ENCODE measurements at places on chromosomes 2 and 18.

GRCh38 chr18:25174324-25174723, 177.6 kb downstream of the ZNF521 start:
- no peak for DNase-seq

- DNase-seq: no peak
Observed at GRCh38 chr18:23816740-23817139, 127.5 kb downstream of the LAMA3 start.

GRCh38 chr2:233435436-233436190, 81.3 kb downstream of the DGKD start:
- no peak for DNase-seq

DNA sequence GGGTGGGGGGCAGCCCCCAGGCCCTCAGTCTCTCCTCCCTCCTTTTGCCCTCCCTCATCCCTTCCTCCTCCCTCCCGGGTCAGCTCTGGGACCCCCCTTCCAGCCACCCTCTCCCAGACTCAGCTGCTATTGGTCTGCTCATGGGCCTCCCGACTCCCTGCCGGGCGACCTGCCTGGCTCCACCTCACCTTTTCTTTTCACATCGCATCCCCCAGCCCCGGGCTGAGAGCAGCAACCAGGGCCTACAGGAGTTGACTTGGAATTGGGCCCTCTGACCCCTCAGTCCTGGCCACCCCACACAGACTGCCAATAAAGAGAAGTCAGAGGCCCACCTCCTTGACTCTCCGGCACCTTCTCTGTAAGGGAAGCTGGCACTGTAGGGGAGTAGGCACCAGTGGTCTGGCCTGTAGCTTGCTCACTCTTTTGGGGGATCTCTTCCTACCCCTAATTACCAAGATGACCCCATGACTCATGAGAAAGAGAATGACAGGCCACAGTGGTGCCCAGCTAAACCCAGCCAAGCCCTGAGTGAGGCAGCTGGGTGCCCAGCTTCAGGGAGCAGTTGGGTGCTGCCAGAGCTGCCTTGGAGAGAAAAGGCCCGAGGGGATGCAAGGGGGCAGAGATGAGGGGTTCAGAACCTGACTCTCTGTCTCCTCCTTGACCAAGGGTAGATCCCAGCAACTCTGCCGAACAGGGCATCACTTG, 2.0 kb upstream of the ECEL1 start:
- DNase-seq: no peak

DNA sequence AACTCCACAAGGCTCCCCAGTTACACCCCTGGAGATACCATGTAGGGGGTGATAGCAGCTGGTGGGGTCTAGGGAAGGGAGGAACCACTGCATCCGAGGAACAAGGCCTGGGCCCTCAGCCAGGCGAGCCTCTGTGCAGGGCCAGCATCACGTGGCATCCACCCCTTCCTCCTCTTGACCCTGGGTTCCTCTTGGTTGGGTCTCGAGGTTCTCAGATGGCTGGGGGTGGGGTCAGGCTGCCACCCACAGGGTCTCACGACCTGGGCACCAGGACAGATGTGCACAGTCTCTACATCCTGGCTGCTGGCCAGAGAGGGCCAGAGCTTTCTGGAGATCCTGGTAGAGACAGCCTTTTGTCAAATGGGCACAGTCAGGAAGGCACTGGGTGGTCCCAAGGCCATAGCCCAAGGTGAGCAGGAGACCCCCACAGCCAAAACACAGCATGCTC, 10.4 kb downstream of the HS6ST1 start:
- DNase-seq: no peak

- DNase-seq: no peak
Observed at GRCh38 chr2:7075834-7076233, 158.6 kb downstream of the RNF144A start.

DNA sequence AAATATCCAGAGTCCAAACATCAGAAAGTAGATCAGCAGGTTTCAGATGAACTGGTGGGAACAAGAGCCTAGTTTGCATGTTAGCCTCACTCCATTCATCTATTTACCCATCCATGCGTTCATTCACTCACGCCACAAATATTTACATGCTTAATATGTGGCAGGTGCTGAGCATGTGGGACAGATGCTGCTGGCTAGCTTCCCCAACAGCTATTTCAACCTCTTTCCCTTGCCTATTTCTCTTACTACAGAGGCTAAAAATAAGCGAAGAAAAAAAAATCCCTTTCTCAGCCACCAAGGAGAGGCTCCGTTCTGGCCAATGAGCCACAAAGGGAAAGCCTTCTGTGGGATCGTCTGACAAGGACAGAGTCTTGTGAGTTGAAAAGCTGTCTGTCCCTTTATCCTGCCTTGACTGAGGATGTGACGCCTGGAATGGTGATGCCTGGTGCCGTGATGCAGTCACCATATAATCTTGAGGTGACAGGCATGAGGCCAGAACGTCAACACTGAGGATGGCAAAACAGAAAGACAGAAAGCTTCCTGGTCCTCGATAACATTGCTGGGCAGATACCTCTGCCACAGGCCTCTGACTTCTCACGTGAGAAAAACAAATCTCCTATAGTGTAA, 78.2 kb downstream of the KCTD1 start:
- no peak for DNase-seq

DNA sequence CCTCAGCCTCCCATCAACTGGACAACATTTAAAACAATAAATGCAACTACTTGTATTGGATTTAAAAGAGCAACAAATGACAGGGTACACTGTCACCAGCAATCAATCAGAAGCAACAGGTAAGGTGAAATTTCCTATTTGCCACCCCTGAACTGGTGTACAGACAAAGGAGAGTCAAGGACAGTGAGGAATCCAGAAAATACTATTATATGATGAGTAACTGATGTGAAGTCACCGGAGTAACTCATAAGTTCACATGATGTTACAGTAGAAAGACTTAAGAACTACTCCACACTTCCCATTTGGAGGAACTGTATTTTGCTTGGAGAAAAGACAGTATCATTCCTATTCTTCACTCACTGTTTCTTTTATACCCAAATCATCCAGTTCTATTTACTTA, 4.1 kb upstream of the STAT1 start:
- DNase-seq: no peak

DNA sequence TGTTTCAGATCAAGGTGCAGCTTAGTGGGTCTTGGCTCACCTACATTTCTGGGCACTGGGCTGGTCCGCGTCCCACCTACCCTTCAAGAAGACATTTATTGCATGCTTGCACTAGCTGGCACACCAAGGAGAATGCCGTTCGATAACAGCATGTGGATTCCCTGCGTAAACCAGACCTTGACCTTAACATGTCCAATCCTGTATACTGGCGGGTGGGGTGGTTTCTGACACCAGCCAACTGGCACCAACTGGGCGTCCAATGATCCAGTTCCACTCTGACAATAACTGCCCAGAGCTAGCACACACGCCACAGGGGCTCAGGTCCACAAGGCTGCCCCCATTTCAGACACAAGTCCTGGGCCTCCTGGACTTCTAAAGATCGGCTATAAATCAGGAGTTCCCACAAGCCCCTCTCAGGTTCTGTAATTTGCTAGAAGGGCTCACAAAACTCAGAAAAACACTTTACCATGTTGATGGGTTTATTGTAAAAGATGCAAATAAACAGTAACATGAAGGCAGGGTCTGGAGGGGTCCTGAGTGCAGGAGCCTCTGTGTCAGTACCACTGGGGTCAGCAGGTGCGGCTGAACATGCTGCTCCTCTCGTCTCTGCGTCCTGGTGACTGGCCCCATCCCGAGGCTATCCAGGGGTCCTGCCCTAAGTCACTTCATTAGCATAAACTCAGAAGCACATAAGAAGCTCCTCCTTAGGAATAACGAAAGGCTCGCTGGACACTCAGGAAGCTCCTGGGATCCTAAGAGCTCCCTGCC, 161.8 kb downstream of the HDAC4 start:
- no peak for DNase-seq

- DNase-seq: peak; percentile 88
Observed at GRCh38 chr2:208064220-208064961, 39.1 kb upstream of the PLEKHM3 start.

- no peak for DNase-seq
Observed at GRCh38 chr18:11115276-11115675, 34.1 kb downstream of the PIEZO2 start.

DNA sequence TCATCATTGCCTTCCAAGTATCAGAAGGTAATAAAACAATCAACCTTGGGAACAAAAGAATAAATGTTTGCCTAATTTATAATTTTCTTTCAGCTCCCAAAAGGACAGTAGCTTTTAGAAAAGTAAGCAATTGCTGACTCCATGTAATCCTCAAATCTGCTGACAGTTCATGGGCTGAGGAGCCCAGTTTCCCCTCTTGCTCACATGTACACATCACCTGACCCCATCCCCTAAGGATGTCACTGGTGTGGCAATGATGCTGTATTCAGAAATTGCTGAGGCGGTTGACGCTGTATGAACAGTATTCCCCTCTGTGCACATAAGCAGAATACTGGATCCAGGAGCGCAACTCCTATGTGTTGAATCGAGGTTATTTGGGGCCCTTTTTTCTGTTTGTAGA, 56.1 kb upstream of the LYPD1 start:
- DNase-seq: no peak

DNA sequence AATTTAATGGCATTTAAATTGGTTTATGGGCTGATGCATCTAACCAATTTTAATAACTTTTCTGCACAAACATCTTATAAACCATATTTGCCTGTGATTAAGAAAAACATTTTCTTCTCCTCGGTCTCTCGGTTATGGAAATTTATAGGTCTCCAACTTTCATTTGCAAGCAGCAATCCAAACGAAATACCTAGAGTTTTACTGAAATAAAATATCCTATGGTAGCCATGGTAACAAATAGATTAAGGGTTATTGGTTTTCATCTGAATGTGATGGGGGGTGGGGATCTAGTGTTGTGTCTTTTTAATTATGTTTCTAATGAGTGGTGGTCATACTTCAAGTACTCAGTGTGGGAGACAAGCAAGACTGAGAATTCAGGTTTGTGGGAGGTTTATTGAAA, 2.9 kb downstream of the KLHL29 start:
- DNase-seq: no peak

GRCh38 chr2:1341404-1342120, 71.7 kb upstream of the TPO start:
- DNase-seq: no peak

GRCh38 chr2:3097804-3098203, 279.8 kb downstream of the EIPR1 start:
- no peak for DNase-seq

DNA sequence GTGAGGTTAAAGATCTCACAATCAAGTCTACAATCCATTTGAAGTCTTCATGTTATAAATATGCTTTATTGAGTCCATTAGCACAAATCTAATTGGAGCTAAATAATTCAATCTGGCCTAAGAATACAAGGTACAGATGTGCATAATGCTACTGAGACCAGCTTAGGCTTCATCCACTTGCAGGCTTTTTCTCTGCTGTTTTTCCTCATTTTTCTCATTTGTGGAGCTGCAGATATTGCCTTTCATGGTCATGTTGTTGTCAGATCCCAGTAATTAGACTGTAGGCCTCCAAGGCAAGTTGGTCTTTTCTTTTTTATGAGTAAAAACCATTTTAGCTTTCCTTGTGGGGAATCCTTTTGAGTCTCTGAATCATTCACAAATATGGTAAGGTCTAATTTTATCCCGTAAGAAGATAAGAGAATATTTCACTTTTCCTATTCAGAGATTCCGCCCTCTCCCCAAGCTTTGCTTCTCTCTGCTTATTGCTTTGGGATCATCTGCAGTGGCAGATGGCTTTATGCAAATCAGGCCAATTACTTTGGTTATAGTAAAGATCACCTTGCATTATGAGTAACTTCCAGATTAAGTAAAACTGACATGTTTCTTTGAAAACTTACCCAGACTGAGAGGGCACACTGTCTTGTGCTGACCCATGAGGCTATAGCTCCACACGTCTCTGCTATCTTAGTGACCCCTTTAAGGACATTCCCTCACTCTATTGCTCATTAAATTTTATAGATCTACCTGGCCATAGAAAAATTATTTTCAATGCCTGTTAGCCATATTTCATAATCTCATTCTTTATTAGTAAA, 80.9 kb downstream of the MGAT5 start:
- DNase-seq: no peak

GRCh38 chr18:32167980-32168730, 21.7 kb upstream of the MEP1B start:
- DNase-seq: no peak

GRCh38 chr2:201127152-201127511, 11.2 kb downstream of the CFLAR start:
- no peak for DNase-seq

DNA sequence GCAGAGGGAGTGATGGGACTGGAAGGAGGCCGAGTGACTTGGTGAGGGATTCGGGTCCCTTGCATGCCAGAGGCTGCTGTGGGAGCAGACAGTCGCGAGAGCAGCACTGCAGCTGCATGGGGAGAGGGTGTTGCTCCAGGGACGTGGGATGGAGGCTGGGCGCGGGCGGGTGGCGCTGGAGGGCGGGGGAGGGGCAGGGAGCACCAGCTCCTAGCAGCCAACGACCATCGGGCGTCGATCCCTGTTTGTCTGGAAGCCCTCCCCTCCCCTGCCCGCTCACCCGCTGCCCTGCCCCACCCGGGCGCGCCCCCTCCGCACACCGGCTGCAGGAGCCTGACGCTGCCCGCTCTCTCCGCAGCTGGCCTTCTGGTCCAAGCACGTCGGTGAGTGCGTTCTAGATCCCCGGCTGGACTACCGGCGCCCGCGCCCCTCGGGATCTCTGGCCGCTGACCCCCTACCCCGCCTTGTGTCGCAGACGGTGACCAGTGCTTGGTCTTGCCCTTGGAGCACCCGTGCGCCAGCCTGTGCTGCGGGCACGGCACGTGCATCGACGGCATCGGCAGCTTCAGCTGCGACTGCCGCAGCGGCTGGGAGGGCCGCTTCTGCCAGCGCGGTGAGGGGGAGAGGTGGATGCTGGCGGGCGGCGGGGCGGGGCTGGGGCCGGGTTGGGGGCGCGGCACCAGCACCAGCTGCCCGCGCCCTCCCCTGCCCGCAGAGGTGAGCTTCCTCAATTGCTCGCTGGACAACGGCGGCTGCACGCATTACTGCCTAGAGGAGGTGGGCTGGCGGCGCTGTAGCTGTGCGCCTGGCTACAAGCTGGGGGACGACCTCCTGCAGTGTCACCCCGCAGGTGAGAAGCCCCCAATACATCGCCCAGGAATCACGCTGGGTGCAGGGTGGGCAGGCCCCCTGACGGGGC, 4.6 kb downstream of the PROC start:
- no peak for DNase-seq

DNA sequence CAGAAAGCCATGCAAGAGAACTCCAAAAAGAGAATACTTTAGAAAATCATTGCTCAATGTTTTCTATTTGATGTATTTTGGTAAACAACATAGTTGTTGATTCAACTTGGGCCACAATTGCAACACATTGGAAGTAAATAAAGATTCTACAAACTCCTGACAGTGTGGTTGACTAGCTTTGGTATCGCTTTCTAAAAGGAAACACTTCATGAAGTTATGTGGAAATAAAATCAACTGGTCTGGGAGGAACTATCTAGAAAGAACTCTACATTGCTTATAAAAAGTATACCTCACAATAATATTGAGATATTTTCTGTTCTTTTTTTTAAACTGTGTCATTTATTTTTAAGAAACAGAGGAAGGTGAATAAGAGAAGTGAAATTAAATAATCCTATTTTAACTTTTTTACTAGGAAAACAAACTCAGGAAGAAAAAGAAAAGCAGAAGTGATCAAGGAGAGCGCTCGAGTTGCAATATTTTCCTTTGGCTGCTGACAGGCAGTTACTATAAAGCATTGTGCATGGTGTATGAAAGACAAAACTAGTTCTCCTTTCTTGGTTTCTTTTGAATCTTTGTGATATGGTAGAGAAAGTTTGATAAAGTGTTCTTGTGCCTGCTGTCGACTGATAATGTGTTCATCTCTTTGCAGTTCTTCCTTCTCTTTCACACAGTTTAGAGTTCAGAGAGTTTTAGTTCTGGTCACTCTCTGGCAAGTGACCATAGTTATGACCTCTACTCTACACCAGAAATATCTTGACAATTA, 3.0 kb downstream of the DHRS9 start:
- no peak for DNase-seq

GRCh38 chr2:54588244-54588899, 132.2 kb downstream of the SPTBN1 start:
- no peak for DNase-seq

Data from AG20443 (cell line).